Right lung (tissue), 10 donors: ENCODE measurements at places on chromosomes 2 and 18. TPM values are rescaled to one million over a fixed set of nuclear protein-coding genes. Genes with fewer than 3 reads are reported as not detected.

PTPRN gene
- polyA plus RNA-seq = 0.30 TPM

PMAIP1 gene
- 1.7 TPM for polyA plus RNA-seq

CD28 gene
- polyA plus RNA-seq = 3.1 TPM

NCKAP5 gene
- polyA plus RNA-seq = 15.1 TPM

ACTG2 gene
- 38.3 TPM for polyA plus RNA-seq

TUBB8B gene
- polyA plus RNA-seq = 0.96 TPM

NEMP2 gene
- 22.7 TPM for polyA plus RNA-seq

TMEM178A gene
- polyA plus RNA-seq = 10.9 TPM

C2orf78 gene
- polyA plus RNA-seq = not detected

CPLX4 gene
- polyA plus RNA-seq = not detected

WDR33 gene
- 49.1 TPM for polyA plus RNA-seq

IL37 gene
- polyA plus RNA-seq = 0.21 TPM

TTR gene
- polyA plus RNA-seq = 12.0 TPM

SP9 gene
- polyA plus RNA-seq = not detected

CABYR gene
- 3.2 TPM for polyA plus RNA-seq

SLC19A3 gene
- 32.3 TPM for polyA plus RNA-seq
